ENCODE measurements at places on chromosomes 6 and 20.

- no peak for DNase-seq
Observed at GRCh38 chr6:146315381-146316174, 228.1 kb upstream of the RAB32 start.

DNA sequence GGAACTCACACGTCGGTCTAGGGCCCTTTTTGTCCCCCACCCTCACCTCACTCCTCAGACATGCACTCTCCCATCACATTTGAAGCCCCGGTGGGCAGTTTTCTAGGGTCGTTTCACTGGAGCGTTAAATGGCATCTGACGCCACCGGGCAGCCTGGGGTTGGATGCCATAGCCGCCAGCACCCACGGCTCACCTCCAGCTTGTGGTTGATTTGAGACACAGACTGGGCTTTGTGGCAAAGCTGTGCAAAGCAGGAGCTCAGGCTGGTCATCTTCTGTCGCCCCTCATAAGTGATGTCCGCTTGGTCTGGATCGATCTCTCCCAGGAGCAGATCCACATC lies 530 bp downstream of the GOPC start:
- no peak for DNase-seq

- no peak for DNase-seq
Observed at GRCh38 chr6:32075781-32076180, 33.4 kb downstream of the TNXB start.

DNA sequence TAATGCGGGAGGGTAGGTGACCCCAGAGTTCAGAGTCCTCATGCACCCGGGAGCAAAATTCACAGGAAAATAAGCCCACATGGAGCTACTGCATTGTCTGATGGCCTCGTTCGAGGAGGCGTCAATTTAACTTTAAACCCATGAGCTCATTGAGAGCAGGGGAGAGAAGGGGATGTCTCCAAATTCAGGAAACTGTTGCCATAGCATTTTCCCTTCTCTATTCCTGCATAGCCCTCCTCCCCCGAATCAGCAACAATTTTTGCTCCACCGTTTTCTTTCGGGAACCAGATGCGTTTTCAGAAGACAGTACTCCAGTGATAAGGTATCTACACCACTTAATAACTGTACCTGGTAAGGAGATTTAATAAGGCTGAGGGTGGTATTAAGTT lies 324 bp upstream of the LAMP5 start:
- no peak for DNase-seq

DNA sequence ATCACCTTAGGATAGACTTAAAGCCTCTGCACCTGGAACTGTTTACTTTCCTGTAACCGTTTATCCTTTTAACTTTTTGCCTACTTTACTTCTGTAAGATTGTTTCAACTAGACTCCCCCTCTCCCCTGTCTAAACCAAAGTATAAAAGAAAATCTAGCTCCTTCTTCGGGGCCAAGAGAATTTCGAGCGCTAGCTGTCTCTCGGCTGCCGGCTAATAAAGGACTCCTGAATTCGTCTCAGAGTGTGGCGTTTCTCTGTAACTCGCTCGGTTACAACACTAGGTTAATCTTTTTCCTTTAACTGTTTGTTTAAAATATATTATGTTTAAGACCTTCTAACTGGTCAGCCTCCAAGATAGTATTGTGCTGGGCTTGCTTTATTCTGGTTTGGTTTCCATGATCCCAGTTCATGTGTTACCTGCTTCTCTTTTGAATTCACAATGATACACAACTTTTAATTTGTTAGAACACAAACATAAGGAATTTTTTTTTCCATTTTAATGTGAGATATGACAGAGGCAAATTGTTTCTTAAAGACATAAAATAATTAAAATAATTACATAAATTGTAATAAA lies 8.7 kb upstream of the NQO2 start:
- no peak for DNase-seq

DNA sequence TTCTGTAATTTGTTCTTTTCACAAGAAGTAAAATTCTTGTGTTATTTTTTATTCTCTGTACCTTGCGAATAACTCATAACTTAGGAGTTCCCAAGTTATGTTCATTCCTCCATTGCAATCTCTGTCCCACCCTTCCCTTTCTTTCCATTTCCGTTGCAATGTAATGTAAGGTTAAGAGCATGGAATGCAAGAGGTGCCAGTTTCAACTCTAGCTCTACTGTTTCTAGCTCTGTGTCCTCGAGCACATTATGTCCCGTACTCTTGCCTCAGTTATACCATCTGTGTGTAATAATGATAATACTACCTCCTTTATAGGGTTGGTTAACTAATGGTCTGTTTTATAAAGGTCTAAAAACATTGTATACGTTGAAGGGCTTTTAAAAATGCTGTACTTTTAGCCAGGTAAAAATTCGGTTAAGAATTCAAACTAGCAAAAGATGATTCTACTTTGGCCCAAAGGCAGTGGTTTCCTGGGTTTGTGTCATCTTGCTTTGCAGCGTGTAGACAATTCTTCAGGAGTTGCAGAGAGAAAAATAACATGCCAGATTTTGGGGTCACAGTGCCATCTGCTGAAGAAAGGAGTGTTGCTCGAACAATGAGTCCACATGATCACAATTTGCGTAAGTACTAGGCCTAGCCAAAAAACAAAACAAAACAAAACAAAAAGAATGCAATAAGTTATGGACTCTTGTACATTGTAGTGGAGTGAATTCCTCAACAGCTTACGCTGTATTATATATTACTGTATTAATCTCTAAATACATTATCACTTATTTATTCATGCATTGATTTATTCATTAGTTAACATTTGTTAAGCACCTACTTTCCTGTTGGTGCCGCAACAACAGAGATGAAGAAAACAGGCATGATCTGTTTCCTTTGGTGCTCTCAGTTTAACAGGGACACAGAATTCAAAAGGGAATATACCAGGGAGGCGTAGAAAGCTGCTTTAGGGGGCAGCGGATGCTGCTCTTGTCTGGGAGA lies 10.0 kb upstream of the PFDN4 start:
- peak; percentile 56 for DNase-seq

GRCh38 chr20:62314339-62314638 lies 11.5 kb downstream of the ADRM1 start:
- DNase-seq, result no peak

- DNase-seq, result no peak
Observed at GRCh38 chr6:71446057-71446456, 157.4 kb downstream of the OGFRL1 start.

DNA sequence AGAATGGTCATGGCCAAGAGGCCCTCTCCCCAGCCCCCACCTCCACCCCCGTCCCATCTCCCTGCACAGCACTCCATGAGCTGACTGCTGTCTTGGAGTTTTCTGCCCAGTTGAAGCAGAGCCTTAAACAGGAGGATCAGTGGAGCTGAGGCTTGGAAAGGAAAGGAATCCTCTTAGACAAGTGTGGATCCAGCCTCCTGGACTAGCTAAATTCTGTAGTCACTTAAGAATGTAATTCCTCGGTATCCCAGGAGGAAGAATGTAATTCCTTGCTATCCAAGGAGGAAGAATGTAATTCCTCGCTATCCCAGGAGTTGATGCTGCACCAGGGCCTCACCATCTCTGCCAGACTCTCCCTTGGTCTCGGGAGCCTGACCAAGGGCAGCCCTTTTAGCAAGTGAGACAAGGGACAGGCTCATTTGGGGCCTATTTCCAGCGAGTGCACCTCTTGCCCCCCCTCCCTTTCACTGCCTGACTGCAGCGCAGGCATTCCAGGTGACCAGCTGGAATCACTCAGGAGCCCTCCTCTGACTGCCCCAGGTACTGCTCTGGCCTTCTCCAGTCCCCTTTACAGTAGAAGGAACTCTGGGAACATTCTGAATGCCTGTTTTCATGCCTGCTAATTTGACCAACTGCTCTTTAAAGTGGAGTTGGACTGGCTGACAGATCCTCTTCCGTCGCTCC lies 76.2 kb downstream of the TCP11 start:
- DNase-seq, result no peak

DNA sequence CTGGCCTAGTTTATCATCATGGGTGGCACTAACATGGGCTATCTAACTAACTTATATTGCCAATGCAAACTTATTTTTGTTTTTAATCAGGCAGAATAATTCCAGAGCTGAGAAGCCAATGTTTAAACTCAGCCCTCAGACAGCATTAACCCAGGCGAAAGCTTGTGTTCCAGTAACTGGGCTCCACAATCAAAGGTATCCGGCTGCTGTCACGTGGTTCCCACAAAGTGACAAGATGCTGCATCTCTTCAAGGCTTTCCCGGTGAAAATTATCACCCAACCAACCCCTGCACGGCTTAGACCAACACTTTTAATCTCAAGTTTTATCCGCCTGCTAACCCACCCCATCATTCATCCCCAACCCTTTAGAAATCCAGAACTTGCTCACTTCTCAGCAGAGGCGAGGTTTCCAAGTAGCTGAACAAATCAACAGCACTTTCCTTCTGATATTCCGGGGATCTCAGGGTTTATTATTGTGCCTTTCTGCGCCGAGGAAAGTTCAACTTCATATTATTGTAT lies 885 bp downstream of the MTCL3 start:
- no peak for DNase-seq

DNA sequence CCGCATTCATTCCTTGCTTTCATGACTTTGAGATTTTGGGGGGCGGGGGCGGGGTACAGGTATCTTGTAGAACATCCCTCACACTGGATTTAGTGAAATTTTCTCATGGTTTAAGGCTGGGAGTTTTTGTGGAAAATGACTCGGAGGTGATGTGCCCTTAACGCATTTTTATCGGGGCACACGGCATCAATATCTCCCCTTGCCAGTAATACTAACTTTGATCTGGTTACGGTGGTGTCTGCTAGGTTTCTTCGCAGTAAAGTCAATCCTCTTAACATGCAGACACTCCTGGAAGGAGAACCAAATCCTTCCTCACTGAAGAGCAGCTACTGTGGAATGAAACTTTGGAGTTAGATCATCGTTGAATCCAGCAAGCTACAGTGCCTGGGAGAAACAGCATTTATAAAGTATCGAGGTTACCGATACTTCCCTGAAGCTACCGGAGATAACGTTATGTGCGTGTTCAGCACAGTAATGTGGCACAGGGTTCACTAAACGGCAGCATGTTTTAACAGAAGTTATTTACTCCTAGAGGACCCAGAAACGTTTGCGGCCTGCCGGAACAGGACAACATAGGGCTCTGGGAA lies 1.2 kb upstream of the DYNLRB1 start:
- DNase-seq, result no peak

DNA sequence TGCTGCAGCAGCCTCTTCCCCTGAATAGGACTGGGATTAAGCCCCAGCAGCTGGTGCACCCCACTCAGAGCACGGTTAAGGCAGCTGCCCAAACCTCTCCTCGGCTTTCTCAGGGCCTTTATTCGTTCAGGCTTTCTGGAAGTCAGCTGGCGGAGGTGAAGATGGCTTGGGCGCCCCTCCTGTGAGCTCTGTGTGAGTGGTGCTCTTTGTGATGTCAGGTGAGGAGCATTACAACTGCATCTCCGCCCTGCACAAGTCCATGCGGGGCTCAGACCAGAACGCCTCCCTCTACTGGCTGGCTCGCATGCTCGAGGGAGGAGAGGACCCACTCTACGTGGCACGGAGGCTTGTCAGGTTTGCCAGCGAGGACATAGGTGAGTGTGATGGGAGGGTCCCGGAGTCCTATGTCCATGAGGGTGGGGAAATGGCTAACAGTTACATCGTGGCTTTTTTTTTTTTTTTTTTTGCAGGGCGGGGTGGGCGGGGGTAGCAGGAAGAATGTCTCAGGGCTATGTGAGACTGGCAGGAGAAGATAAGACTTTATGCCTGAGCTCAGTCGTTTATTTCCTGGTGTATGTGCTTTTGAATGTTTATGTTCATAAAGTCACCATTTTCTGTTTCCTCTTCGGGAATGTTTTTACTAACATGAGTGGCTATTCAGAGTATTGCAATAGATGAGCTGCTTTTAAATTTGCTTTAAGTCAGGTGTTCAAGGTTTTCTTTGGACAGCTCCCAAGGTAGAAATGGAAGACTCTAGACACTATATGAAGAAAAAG lies 18.2 kb downstream of the WRNIP1 start:
- DNase-seq, result peak; percentile 11

DNA sequence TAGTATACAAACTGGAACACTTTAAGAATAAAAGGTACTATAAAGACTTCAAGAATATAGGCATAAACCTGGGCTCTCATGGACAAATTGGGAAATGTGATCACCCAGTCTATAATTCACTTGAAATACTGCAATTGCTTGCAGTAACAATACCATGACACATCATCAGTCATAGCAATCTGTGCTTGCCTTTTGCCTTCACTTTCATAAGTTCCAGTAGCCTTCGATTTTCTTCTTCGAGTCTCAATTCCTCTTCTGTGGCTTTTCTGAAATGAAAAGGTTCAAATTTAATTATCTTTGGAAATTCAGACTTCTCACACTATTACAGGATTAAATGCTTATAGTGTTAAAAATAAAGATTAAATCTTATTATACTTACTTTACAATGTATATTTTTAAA lies 96.3 kb upstream of the ZBTB24 start:
- no peak for DNase-seq
